ENCODE measurements at places on chromosomes 11 and 22.

DNA sequence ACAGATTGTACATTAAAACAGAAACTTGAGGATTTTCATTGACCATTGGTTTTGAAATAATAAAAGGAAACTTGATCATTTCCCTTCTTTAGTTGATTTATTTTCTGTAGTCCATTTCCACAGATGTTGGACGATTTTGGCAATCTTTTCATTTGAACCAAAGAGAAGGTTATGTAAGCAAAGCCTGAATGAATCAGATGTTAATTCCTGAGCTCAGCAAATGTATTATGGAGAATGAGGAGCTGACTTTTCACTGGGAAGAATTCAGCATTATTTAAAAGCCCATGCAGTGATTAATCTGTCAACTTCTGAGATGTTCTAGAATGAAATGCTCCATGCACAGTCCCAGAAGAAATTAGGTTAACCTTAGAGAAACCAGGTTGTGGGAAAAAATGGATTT lies 29.0 kb downstream of the ELMOD1 start:
- DNase-seq, result no peak

GRCh38 chr11:130414107-130415080 lies 14.0 kb downstream of the ADAMTS8 start:
- no peak for DNase-seq

- no peak for DNase-seq
Measured at GRCh38 chr11:32511926-32512325, 71.7 kb upstream of the EIF3M start.

- peak; percentile 41 for DNase-seq
Measured at GRCh38 chr22:26589367-26589844, 526 bp downstream of the TPST2 start.

- peak; percentile 20 for DNase-seq
Measured at GRCh38 chr11:10305262-10305963, 540 bp downstream of the ADM start.

- no peak for DNase-seq
Measured at GRCh38 chr11:29263971-29264682, 752.7 kb downstream of the KCNA4 start.

DNA sequence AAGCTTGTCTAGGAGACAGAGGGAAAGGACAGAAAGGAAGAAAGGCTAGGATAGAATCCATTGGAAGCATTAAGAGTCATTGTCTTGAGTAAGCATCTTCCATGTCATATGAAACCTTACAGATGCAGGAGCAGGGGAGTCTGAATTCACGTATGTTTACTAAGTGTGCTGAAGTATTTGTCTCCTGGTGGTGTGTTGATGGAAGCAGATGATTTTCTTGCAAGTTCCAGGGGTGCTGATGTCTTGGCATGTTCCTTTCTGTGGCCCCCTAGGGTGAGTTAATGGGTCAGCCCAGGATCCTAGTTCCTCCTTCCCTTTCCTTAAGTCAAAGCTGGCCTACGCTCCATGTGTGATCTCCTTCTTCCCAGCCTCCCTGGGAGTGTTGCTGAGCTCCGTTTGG lies 110.2 kb downstream of the TEAD1 start:
- DNase-seq, result no peak

All from GM10248 (cell line).